ENCODE measurements at places on chromosomes 1 and 21.

DNA sequence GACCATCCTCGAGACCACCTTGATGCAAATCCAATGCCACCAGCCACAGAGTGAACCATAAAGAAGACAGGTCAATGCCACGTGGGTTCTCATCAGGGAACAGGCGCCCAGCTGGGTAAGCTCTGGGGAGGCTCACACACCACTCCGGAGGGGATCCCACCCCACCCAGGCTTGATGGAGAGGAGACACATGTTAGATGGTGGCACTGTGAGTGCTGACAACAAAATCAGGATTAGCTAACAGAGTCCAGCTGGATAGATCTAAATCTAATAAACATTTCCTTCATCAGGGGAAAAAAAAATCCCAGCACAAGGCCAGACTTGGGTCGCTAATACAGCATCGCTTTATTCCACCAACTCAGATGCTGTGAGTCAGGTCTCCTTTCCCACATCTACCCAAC lies 132.2 kb upstream of the TNR start:
- DNase-seq = no peak

DNA sequence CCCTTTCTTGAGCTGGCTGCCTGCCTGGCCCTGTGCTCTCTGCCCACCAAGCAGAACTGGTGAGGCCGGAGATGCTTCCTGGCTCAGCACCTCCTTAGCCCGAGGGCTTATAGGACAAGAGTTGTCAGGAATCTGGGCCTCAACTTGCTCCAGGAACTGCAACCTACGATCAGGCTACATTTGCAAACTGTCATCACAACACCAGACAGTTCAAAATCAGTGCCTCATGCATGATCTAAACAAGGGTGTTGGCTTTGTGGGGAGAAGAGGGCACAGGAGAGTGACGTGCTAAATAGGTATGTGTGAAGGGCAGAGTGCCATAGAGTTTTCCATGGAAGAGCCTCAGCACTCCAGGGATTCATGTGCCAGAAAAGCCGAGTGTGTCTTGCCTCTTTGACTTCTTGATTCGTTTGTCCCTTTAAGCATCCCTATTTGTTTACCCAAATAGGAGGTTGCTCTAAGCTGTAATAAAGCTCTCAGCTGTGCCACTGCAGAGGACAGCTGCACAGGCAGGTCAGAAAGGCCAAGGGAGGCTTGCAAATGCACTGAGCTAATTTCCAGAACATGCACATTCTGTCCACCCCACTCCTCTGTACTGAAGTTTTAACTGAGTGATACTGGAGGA lies 30.2 kb upstream of the NEK2 start:
- no peak for DNase-seq

- DNase-seq = no peak
These were observed 118.1 kb upstream of the PPP2R5A start for GRCh38 chr1:212167098-212167497.

DNA sequence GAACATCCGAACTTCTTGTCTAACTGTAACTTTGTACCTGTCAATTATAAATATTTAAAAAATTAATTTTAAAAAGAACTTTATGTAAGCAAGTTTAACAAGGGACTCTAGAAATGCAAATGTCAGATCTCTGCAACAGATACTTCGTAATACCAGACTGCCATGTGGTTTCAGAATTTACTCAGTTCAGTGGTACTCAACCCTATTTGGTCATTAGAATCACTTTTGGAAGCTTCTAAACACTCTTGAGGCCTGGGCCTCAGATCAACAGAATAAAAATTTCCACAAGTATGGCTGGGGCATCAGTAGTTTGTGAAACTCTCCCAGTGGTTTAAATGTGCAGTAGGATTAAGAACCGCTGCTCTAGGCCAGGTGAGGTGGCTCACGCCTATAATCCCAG lies 139.5 kb upstream of the SMYD2 start:
- no peak for DNase-seq

DNA sequence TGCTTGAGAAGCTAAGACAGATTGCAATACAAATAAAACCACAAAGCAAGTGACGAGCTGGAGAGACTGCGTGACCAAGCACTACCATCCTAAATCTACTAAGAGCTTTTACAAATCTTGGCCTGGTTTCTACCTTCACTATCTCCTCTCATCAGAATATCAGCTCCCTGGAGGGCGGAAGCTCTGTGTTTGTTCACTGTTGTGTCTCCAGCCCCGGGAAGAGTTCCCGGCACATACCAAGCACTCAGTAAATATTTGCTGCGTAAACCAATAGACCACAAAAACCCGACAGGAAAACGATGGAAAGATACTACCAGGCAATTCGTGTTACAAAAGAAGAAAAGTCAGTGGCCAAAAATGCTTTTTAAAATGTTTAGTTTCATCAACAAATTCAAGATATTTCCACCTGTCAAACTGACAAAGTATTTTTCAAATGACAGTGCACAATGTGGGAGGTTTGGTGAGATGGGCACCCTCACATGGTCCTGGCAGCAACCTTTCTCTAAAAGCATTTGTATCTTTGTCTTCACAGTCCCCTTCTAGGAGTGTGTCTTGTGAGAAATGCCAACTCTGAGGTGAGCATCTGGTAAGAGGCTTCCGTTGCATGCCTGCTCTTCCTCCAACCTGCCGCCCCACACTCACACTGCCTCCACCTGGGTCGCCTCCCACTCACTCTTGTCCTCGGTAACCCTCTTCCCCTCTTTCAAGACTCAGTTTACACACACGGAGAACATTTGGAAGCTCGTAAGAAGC lies 34.7 kb downstream of the SLC1A7 start:
- DNase-seq = no peak

- DNase-seq = no peak
These were observed 25.8 kb upstream of the IL6R start for GRCh38 chr1:154379301-154379700.

DNA sequence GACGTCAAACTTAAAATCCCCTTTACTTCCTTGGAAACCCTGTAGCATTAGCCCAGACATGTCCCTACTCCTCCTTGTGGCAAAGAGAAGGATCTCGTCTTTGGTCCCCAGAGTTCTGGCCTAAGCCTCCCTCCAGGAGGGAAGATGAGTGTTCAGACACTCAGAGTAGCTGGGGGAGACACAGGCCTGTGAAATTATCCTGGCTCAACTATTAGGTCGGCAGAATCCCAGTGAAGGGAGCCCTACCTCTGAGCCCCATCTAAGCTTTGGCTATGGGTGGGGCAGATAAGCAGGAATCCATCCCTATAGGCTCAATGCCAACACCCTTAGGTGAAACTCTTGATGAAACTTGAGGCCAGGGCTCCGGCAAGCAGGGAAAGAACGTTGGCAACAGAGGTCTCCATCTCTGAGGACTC lies 1.7 kb upstream of the SFN start:
- no peak for DNase-seq

- DNase-seq = no peak
These were observed 91.0 kb upstream of the KCNA3 start for GRCh38 chr1:110765640-110766335.

DNA sequence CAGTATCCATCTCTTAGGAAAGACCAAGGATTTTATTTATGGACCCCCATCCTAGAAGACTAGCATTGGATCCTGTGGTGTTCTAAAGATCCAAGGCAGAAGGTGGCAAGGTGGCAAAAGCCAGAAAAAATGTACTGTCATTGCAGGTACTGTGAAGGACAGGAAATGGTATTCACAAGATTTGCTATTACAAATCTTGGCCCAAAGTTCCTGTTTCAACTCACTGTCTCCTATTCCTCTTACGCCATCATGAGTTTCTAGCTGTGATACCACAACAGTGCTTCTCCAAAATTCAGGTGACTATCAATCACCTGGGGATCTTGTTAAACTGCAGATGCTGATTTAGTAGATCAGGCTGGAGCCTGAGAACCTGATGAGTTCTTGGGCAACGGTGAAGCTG lies 21.4 kb downstream of the ACP6 start:
- no peak for DNase-seq

DNA sequence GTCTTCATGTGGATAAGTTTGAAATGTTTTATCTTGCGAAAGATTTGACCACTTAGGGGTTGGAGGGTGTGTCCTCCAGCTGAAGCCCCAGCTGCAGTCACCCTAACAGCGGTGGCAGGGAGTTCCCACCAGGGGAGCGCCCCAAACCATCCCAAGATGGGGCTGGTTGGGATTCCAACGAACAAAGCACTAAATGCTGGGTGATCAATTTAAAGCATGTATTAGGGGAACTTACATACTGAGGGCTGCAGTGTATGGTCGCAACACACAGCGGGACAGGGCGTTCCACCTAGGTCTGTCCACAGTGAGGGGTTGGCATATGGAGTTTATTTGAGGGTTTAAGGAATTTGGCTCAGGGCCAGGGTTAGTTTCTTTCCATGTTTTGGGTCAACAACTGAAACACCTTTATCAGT lies 26.3 kb downstream of the SLC37A1 start:
- DNase-seq = no peak

- no peak for DNase-seq
These were observed 21.5 kb downstream of the IER5 start for GRCh38 chr1:181110013-181110412.

DNA sequence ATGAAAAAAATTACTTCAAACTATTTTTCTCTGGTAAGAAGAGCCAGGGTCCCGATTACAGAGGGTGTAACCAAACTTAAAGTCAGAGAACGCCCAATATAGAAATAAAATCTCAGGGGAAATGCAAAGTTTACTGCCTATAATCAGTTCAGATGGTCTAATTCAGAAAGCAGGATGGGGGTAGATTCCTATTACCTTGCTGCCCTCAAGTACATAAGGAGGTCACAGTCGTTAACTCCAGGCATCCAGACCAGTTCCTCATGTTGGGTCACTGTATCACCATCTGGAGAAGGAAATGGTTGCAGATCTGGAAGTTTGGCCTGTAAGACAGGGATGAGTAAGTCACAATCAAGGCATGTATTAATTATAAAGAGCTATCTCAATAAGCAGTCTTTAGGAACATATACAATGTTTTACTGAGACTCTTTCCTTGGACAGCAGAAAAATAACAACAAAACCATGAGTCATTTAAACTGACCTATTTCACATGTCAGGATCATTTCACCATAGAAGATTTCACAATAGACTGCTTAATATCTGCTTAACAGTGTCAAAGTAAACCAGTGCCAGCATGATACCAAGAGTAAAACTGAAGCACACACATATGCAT lies 179.4 kb downstream of the SLC45A1 start:
- DNase-seq = no peak

GRCh38 chr1:224881762-224882211 lies 47.7 kb upstream of the DNAH14 start:
- no peak for DNase-seq

GRCh38 chr1:223421025-223421424 lies 27.8 kb downstream of the CCDC185 start:
- no peak for DNase-seq

DNA sequence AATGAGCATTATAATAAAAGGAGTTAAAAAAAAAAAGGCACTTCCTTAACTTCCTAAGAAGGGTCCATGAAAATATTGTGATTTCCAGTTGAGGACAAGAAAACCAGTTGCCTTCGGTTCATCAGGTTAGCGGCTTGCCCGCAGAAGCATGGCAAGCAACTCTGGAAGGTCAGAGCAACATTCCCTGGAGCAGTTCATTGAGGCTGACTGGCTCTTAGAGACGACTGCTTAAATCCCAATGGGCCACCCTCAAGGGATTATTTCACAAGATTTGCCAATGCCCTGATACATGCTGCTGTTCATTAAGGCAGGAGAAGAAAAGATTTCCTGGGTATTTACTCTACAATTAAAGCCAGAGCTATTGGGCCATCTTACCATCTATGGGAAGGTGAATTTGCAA lies 29.0 kb upstream of the CASQ2 start:
- no peak for DNase-seq

DNA sequence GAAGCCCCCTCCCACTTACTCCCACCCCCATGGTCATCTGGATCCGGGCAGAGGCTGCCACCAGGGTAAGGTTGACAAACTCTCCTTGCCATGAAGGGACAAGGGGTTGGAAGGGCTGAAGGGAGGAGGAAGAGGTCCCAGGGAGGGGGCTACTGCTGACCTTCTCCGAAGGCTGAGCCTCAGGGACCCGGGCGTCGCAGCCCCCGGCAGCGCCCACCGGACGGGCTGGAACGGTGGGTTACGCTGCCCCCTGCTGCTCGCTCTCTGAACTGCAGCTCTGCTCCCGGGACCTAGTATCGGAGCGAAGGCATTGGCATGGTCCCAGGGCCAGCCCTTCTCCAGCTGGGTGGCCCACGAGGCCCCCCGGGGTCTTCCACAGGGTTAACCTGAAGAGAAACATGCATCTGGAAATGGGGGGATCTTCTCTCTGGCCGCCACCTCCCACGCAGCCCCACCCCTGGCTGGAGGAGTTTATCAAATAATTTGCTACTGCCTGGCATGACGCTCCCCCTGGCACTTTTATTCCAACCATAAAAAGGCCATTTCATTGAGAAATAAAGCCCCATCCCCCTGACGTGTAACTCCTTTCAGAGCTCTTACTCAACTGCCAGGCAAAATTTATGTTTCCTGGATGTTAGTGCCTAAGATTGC lies 70.4 kb upstream of the TARDBP start:
- DNase-seq = peak; percentile 56

GRCh38 chr1:226325178-226325577 lies 16.2 kb upstream of the LIN9 start:
- DNase-seq = no peak

- DNase-seq = no peak
These were observed 38.6 kb downstream of the PDE9A start for GRCh38 chr21:42691901-42692559.

- no peak for DNase-seq
These were observed 488 bp downstream of the FAM78B start for GRCh38 chr1:166166329-166166697.

- DNase-seq = no peak
These were observed 2.4 kb downstream of the SLC41A1 start for GRCh38 chr1:205810448-205811157.

DNA sequence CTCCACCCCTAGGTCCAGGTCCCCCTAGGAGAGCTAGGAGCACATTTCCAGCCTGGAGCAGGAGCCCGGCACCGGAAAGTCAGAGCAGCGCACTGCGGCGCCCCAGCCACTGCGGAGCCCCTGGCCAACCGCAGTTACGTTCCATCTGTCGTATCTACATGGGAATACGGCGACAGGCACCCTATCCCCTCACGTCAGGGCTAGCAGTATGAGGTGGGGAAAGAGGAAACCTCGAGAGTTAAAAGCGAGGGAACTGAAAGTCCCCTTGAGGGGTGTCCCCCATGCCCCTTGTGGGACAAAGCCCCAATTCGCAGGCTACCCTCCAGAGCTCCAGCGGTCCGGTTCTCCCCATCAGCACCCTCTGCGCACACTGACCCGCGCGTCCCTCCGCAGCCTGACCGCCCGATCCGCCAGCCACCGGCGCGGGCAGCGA lies 995 bp downstream of the COLGALT2 start:
- no peak for DNase-seq

DNA sequence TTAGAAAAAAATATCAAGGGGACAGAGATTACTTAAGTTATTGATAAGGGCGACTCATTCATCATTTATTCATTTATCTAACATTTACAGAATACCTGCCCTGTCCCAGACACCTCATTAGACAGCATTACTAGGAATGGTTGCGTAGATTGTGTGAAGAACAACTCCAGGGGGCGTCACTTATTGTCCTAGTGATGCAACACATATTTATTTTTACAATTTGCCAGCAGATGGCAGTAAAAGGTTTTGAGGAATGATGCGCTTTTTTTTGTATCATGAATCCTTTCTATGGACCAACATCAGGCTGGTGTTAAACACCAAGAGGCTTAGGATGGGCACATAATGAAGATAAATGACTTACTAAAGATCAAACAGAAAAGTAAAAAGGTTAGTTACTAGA lies 5.5 kb downstream of the NCAM2 start:
- no peak for DNase-seq

Measured in activated naive CD4-positive, alpha-beta T cell (primary cell).